NCI-H1436 (cell line): ENCODE measurements at places on chromosomes 11 and 22.
A peak's percentile ranks its signal among the peaks of the same experiment; 100 is the strongest.

- no peak for DNase-seq
Observed at GRCh38 chr22:36641902-36642640, 61.5 kb downstream of the CACNG2 start.

DNA sequence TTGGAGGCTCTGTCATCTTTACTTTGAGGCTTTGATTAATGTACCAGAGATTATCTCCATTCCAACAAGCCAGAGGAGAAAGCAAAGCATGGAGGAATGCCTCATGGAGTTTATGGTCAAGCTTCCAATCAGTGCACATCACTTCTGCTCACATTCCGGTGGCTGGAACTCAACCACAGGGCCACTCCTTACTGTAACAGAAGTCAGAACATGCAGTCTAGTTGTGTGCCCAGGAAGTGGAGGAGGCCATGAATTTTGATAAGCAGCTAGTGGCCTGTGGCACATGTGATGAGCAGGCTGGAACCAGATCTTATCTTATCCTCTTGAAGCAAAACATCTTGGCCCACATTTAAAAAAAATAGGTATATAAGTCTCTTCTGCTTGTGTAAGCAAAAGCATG, 258.9 kb upstream of the ARHGAP20 start:
- no peak for DNase-seq

- DNase-seq: no peak
Observed at GRCh38 chr22:50602338-50602700, 1.7 kb downstream of the MAPK8IP2 start.

DNA sequence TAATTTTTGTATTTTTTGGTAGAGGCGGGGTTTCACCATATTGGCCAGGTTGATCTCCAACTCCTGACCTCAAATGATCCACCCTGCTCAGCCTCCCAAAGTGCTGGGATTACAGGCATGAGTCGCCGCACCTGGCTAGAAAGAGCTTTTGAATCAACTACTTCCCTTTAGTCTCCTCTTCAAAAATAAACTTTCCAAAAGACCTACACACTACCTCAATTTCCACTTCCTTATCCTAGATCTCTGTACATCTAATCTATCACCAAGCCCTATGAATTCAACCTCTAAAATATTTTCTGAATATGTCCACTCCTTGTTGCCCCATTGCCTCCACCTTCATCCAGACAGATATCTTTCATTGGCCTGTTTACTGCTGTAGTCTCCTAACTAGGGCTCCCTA, 13.1 kb upstream of the DDX6 start:
- no peak for DNase-seq

GRCh38 chr22:19440411-19441195, 6.9 kb downstream of the C22orf39 start:
- DNase-seq: no peak

- DNase-seq: no peak
Observed at GRCh38 chr11:117454564-117454917, 126.9 kb downstream of the CEP164 start.

- DNase-seq: no peak
Observed at GRCh38 chr11:119872611-119873310, 143.8 kb upstream of the NECTIN1 start.

DNA sequence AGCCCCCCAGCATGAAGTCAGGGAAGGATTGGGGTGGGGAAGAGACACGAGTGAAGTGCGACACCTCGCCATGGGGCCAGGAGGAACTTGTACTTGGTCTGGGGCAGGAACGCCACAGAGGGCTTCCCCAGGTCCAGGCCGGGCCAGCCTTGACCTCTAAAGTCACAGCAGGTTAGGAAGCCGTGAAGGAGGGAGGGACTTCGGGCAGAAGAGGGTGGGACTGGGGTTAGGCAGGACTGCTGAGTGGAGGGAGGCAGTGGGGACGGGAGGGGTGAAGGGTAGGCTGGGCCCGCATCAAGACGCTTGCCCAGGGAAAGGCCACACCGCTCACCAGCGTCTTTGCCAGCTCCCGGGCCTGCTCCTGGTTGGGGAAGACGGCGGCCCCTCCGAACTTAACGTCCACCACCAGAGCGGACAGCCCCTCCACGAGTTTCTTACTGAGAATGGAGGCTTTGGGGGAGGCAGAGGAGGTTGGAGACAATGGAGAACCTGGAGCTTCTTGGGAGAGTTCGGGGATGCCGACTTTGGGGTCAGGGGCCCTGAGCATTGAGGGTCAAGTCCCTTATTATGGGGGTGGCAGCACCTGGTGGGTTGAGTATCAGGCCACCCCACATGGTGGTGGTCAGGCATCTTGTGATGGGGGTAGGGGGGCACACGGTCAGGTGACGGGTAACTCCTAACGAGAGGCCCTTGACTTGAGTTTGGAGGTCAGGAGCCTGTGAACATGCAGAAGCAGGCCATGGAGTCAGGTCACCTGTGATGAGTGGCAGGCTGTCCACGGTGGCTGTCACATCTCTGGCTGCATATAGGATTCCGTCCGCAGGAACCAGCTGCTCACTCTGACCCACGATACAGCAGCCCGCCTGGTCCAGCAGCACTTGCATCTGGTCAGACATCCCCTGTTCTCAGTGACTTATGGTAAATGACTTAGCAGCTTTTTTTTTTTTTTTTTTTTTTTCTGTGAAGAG, 1.7 kb upstream of the SCO2 start:
- no peak for DNase-seq

DNA sequence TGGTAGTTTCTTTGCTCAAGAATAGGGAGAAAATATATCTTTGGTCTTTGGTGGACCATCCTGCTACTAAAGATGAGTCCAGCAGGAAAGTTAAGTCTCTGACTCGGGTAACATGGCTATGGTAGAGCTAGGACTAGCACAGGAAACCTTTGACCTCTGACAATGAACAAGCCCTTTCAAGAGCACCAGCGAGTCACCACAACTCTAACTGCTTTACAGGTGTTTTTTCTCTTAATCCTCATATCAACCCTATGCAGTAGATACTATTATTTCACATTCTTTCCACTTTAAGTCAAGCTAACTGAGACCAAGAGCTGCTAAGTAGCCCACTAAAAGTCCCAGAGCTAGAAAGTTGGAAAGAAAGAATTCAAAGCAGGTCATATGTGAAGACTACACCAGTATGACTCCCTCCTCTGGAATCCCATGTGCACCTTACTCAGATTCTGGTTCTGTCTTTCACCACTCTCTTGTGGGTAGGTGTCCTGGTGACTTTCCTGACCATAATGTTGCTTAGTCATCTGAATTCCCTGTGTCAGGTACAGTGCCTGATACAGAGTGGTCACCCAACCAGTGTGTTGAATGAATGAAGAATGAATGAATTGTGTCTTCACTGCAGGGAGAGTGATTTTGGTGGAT, 53.8 kb upstream of the ME3 start:
- DNase-seq: no peak

DNA sequence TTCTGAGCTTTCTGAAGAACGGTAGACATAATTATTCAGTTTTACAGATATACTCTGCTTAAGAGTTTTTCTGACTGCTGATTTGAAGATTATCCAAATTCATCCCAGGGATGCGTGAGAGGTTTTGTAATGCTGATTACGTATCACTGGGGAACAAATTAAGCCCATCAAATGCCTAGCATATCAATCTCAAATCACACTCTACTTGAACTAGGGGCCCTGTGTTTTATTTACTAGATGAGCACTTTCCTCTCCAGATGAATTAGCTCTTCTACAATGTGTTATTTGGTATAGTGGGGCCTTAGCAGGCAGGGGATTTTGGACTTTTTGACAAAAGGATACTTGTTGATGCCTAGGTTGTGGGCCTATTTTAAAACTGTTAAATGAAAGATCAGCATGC, 177.9 kb downstream of the JRKL start:
- DNase-seq: no peak

- no peak for DNase-seq
Observed at GRCh38 chr22:35059632-35060031, 6.3 kb upstream of the ISX start.

DNA sequence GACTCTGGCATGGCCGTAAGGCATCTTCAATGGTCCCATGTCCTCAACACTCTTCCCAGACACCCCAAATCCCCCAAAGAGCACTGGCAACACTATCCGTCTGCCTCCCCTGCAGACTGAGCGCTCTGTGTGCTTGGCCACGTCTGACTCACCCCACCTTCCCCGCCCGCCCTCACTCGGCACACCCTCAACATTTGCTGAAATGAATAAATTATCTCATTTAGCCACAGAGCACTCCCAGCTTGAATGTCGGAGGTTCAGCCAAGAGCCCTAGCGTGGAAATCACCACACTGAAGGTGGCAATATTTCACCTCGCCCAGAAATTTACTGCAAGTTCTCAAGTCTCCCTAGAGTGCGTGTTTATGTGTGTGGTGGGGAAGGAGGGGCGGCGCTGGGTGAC, 46.6 kb upstream of the TCF20 start:
- DNase-seq: peak; percentile 22

DNA sequence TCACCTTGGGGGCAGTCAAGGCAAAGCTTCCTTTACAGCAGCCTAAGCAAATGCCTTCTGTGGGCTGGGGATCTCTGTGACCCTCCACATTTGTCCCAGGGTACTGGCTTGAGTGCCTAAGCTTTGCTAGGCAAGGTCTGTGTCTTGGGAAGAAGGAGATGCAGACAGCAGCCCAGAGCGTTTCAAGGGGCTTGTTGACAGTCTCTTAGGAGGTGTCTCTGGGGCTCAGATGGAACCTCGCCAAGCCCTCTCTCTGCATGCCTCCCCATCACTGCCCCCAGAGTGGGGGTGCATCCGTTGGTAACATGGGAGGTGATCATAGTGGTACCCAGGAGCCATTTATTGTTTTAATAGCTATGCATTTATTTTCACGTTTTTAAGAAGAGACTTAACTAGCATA, 29.1 kb upstream of the TMPRSS4 start:
- DNase-seq: no peak

- DNase-seq: no peak
Observed at GRCh38 chr11:74321487-74322188, 10.2 kb upstream of the P4HA3 start.

GRCh38 chr11:62552485-62553079, 6.0 kb upstream of the AHNAK start:
- DNase-seq: no peak
